ENCODE measurements at places on chromosomes 4 and X. TPM values are rescaled to one million over a fixed set of nuclear protein-coding genes. Genes with fewer than 3 reads are reported as not detected.

Gene ARHGAP6
- polyA plus RNA-seq: 2.3 TPM

Gene SCOC
- 80.0 TPM for polyA plus RNA-seq

Gene IDH3G
- polyA plus RNA-seq: 39.2 TPM

Gene ZAR1
- 0.02 TPM for polyA plus RNA-seq

Gene ZCCHC18
- 2.4 TPM for polyA plus RNA-seq

Gene FRMPD3
- 0.09 TPM for polyA plus RNA-seq

Gene GYPA
- 0.11 TPM for polyA plus RNA-seq

Gene ART3
- polyA plus RNA-seq: 1.8 TPM

Gene CLDN22
- 0.09 TPM for polyA plus RNA-seq

DNA sequence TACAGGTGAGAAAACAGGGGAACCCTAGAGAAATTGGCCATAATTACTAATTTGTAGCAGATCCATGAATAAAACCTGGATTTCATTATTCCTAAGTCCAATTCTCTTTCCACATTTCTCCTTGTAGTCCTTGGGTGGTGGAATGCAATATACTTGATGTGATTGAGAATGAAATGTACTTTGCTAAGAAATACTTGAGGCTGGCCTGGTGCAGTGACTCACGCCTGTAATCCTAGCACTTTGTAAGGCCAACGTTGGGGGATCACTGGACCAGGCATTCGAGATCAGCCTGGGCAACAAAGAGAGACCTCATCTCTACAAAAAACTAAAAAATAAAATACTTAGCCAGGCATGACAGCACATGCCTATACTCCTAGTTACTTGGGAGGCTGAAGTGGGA lies 15.9 kb downstream of the TMEM184C start:
- no peak for DNase-seq

GRCh38 chrX:16601885-16602284 lies 48.1 kb upstream of the S100G start:
- DNase-seq: no peak

DNA sequence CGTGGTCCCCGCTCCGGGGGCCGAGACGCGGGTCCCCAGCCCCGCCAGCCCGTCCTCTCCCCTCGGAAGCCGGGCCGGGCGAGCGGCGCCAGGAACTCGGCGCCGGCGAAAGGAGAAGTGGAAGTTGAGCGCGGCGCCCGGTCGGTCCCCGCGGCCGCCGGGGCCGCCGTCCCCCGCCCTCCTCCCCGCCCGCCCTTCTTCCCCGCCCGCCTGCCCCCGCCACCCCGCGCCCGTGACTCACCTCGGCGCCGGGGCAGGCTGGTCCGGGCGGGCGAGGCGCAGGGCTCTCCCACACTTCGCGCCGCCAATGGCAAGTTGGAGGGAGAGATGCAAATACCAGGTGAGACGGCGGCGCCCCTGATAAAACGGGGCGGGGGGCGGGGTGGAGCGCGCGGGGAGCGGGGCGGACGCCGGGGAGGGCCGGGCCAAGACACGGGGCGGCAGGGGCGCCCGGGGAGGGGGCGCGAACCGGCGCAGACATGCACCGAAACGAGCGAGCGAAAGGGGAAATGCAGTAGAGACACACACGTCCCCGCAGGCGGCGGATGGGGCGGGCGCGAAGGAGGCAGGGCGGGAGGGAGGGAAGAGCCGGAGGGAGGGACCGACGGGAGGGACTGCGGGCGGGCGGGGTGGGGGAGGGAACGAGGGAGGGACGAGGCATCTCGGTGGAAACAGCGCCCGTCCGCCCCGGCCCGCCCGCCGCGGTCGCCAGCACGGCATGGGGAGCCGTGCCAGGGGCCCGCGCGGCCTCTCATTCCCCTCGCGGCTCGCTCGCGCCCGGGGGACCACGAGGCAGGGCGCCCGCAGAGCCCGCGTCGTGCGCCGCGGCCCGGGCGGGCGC lies at the start of gene ELF4:
Gene ELF4, minus strand, starts transcription at position 119 of the 841 bp plus-strand sequence. CDS start 29,167 bp downstream, outside the sequence.
- no peak for DNase-seq

GRCh38 chrX:19133784-19134183 lies 11.5 kb upstream of the ADGRG2 start:
- no peak for DNase-seq

DNA sequence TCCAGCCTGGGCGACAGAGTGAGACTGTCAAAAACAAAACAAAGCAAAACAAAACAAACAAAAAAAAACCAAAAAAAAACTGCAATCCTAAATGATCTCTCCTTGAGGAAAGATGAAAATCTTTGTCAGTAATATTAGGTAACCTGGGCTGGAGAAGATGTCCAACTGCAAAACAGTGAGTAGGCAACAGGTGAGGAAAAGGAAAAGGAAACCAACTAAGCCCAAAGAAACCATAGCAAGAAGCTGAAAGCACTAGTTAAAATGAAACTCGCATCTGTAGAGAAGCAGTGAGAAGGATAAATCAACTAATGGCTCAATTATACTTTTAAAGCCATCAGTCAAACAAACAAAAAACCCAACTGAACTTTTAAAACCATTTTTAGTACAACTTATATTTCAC lies 54.2 kb downstream of the ENOX2 start:
- DNase-seq: no peak

DNA sequence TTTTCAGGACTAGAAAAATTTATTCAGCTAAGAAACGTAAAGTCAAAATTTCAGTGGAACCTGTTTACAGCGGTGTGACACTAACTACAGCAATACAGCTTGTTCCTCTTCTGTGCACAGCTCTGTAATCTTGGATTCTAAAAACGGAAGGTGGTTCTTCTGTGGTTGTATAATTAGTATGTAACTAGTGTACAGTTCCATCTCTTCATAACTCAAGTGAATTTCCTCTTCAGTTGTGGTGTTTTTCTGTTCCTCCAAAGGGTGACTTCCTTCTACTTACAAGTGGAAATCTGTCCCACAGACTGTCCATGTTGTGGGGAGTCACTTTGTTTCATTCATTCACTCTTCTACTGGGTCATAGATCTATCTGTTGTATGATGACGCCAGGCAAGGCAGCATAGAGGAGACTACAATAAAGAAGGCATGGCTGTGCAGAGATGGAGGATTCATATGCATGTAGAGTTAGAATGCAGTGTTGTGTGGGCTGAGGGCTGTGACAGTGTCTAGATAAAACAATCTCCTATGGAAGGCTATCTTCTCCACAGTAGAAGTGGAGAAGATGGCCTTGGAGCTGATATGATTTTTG lies 5.4 kb downstream of the DAPP1 start:
- no peak for DNase-seq

DNA sequence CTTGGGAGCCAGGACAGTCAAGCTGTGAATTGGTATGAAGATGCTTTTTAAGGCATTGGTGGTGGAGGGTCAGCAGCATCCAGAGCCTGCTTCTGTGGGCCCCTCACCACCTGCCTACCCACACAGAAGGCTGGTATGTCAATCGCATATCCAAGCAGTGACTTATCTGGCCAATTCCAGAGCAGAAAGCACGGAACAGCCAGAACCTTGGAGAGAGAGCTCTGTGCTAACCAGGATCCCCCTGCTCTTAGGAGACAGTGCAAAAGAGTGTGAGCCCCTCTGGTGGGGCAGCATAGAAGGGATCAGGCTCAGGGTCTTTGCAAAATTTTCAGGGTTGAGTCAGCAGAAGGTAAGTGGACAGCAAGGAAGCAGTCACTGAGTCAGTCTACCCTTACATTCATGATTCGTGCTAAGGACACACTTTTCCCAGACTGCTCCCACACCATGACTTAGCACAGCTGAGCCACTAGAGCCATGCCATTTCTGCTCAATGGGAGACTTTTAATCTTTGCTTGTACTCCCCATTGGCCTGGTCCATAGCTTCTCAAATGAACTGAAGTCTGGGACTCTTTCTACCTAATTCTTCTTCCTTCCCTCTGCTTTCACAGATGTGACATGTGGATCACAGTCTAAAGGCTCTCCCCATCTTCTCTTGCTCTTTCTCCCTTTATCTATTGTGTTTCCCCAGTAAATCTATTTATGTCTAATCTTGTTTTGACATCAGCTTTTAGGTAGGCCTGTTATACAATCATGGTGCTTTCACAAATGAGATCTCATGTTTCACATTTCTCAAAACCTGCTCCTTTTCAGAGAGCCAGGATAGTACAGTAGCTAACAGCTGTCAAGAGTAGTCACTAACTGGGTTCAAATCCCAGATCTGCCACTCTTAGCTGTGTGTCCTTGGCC lies 20.0 kb downstream of the MORF4L2 start:
- DNase-seq: no peak

- no peak for DNase-seq
Measured at GRCh38 chrX:39936886-39937770, 160.6 kb downstream of the BCOR start.

DNA sequence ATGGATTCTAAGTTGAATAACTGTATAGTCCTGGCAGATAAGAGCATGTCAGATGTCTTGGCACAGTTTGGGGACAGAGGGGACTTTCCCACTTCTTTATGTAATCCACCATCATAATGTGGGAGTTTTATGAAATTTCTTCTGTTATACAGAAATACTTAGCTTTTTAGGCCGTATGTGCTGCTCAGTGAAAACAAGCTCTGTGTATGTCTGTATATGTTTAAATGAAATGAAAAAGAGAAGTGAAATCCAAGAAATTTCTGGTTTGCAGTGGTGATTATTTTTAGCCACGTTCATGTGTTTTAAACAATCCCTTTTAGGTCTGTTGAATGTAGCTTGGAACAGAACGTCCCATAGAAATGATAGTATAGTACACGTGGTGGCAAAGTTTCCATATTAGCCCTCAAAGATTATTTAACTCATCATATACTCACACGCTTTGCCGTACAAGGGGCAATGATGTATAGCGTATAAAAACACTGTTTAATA lies 41.0 kb downstream of the GAB1 start:
- DNase-seq: no peak

DNA sequence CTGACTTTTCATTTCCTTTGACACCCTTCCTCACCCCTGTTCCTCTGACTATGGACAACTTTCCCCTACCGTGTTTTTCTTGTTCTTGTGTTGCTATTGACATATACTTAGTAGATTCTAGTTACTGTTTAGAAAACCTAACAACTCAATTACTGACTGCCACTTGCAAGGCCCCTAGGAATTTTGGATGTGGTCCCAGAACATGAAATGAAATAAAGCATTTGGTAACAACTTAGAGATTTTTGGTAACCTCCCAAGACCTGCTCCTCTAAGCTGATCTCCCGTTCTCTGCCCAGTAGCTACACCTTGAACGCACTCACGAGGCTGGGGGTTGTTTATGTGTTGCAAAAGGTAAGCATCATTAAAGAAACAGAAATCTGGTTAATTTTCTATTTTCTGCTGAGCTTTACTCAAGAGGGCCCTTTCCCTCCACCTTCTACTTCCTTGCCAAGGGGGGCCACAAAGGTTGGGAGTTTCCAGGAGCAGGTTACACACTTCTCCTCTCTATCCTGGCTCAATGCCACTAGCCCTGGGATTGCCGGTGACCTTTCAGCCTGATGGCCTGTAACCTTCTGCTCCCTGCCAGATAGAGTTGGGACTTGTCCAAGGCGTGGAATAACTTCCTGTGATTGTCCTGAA lies 20.5 kb downstream of the GAB3 start:
- DNase-seq: no peak

DNA sequence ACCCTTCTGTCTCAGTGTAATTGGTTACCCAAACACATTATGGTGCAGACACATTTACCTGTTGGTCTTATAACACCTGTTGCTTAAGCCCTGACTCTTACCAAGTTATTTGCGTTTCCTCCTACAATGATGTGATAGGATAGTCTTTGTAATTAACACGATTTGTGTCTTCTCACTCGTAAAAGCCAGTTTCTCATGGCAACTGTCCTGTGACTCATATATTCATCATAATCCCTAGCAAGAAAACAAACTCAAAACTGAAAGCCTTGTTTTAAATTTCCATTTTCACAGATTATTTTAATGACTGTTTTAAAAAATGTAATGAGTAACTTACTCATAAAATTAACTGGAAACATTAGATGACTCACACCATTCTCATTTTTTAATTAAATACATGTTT lies 495.2 kb downstream of the NLGN4X start:
- DNase-seq: no peak

Data from thymus (tissue), 14 donors.